ENCODE measurements at places on chromosomes 1 and 21. TPM values are rescaled to one million over a fixed set of nuclear protein-coding genes. Genes with fewer than 3 reads are reported as not detected.

DNA sequence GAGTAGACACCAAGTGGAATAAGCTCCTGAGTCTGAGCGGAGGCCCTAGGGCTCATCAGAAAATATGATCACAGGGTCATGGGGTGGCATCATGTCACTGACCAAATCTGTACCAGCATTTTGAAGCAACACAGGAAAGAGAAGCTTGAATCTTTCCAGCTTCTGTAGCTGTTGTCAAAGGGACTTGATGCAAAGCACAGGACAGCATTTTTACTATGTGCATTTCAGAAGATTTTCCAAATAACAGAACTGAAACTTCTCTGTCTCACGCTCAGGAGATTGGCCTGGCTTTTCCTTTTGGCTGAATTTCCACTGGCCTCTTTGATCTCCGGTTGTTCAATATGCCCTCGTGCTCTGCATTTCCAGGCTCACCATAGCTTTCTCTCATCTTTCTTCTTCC is 127.2 kb upstream of the ATP1B1 start:
- no peak for DNase-seq

Gene DMRTA2
- polyA plus RNA-seq = not detected

Gene DIRAS3
- polyA plus RNA-seq = 0.39 TPM

- DNase-seq = no peak
Observed at GRCh38 chr1:81414488-81415015, 386.2 kb upstream of the ADGRL2 start.

DNA sequence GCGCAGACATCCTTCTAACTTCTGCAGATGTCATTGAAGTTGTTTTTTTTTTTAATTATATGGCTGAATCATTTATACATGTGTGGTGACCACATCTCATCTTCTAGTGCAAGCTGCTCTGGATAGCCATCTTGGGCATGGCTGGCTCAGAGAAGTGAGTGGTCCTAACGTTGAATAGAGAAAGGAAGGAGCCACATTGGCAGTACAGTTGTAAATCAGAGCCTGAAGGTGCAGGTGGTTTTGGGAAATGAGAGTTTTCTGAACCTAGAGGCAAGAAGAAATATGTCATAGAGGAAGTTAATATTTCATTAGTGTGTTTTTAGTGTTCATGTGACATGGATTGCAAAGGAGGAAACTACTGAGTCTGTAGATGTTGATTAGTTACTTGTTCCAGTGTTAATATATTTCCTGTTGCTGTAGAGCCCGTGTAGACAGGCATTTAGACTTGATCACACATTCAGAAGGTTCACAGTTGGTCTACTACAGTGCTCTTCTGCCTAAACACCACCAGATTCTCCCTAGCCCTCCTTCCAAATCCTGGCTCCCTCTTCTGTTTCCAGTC is 163.7 kb downstream of the ROR1 start:
- DNase-seq = no peak

DNA sequence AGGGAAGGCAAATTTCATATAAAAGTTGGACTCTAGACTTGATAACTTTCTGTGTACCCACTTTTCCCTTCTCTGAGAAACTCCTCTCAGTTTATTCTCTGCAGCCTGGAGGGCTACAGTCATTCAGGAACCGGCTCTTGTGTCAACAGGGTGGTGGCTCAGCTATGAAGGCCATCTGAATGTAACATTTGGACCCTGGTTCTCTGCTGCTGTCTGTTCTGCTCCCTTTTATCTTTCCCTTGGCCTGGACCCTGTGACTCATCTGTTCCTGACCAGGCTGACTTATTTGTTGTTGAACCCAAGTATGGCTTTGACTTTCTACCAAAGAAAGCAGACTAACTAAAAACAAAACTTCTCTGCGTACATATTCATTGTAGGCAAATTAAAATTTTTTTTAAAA is 75.4 kb downstream of the CENPF start:
- no peak for DNase-seq

Gene ZNF593OS
- not detected for polyA plus RNA-seq

DNA sequence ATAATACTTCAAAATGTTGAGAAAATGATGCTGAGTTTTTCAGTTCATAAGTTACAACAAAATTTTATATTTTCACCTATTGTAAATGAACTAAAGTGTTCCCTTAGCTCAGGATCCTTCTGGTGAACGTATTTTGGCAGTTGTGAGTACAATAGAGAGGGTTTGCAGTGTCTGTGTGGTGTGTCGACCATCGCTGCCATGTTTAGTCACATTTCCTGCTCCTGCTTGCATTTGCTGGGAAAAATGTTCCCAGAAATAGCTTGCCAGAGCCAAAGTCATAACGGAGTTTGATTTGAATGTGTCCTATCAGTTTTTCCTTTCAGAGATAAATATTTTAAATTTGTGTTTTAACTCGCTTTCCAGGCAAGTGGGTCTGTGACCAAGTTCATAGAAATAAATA is 117.1 kb upstream of the COL6A1 start:
- no peak for DNase-seq

Gene KCNK2
- polyA plus RNA-seq = 29.9 TPM

Gene IGSF5
- polyA plus RNA-seq = not detected

Gene GPR161
- 20.4 TPM for polyA plus RNA-seq

- no peak for DNase-seq
Observed at GRCh38 chr1:246320286-246320685, 186.8 kb downstream of the SMYD3 start.

DNA sequence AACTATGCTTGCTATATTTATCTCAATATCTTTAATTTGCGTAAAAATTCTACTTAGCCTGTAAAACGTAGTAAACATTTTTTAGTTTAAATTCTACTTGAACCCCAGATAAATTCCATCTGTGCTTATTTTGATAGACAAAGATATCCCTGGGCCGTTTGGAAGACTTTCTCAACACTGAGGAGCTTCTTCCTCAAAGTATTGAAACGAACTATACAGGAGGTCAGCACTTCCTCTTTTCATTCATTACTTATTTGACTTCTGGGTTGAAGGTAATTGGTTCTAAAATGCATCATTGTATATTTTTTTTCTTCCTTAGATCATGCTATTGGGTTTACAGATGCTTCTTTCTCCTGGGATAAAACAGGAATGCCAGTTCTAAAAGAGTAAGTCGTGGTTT is 74.7 kb downstream of the HSPA13 start:
- no peak for DNase-seq

DNA sequence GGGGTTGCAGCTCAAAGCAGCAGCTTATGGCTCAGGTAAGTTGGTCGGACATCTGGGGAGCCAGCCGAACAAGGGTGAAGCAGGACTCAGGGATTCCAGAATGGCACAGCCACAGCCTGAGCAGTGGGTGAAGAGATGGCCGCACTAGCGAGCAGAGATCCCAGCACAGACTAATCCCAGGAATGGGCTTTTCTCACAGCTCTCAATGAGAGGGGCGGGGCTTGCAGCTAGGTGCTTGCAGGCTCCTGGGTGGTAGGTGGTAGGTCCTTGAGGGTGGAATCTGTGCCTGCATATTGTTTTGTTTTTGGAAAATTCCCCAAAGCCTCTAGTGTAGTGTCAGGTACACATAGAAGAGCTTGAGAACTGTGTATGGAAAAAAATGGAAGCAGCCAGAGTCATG is 9.0 kb downstream of the KIAA0040 start:
- no peak for DNase-seq

DNA sequence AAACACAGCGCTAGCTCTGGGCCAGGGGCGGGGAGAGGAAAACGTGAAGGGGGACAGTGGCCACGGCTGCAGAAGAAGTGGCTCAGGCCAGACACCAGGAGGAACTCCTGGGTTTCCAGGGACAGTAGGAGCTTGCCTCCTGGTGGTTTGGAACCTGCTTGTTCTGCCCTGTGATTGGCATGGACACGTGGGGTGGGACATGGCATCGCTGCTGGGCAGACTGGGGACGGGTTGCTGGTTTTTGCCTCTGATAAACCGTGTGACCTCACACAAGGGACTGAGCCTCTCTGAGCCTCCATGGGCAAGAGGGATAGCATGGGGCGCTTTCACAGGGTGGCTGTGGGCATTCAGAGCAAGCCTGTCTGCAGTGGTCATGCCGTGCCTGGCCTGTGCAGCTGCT is 7.5 kb upstream of the PLCH2 start:
- DNase-seq = no peak

GRCh38 chr1:109438798-109439297 is 12.6 kb upstream of the PSMA5 start:
- DNase-seq = peak; percentile 77

Gene FAM151A
- polyA plus RNA-seq = not detected

Gene CAMK2N1
- polyA plus RNA-seq = 40.2 TPM

Gene DDI2
- polyA plus RNA-seq = 5.9 TPM

Gene CCDC30
- polyA plus RNA-seq = 0.38 TPM

All from BJ (cell line).